ENCODE measurements at places on chromosomes 11 and 22.

DNA sequence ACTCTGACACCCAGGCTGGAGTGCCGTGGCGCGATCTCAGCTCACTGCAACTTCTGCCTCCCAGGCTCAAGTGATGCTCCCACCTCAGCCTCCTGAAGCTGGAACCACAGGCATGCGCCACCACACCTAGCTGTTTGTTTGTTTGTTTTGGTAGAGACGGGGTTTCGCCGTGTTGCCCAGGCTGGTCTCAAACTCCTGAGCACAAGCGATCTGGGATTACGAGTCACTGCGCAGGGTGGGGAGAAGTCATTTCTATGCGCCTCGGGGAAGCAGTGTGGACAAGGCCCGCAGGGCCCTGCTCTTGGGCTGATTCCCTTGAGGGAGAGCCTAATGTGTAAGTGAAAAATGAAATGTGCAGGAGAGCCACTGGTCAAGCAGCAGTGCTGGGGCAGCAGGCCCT lies 19.6 kb upstream of the SEPTIN5 start:
- DNase-seq = no peak

- DNase-seq = no peak
These were observed 120.2 kb upstream of the SNX19 start for GRCh38 chr11:131036514-131036913.

DNA sequence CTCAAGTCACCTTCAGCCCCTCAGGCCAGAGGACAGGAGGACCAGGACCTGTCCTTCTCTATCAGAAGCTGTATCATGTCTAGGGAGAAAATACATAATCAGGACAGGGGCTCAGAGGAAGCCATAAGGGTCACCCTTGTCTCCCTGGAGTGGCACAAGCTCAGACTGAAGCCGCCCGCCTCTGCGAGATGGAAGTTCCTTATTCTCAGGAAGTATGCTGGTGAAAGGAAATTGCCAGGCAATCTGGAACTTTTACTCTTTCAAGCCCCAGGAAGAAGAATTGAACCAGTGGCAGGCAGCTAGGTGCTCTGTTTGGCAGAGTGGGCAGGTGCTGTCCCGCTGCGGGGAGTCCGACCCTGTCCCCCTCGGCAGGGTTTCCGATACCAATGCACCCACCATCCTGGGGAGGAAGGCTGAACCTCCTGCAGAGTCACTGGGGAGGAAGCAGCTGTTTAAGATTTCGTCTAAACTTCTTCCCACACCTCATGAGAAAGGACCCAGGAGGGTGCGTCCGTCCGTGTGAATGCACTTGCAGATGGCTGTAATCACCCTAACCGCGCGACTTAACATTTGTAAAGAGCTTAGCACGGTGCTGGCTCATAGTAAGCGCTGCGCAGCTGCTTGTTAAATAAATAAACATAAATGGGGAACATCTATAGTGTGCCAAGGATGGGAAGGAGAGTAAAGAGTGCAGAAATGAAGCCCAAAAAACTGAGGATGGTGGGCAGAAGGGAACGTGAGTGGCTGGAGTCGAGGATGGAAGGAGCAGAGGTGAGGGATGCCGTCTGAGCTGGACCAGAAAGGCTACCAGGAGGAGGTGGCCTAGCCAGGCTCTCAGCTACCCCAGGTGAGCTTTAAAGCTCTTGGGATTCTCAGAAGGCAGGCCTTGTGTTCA lies 5.0 kb upstream of the ANO1 start:
- DNase-seq = no peak

DNA sequence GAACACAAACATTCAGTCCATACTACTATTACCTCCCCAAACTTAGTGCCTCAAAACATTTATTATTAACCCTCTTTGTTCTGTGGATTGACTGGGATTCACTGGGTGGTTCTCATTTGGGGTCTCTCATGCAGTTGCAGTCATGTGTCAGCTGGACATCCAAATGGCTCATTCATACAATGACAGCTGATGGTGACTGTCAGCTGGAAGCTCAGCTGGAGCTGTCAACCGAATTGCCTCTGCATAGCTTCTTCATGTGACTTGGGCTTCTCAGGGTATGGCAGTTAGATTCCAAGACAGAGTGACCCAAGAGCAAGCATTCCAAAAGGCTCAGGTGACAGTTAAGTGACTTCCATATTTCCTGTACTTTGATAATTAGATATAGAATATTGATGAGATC lies 85.2 kb downstream of the CCDC34 start:
- no peak for DNase-seq

DNA sequence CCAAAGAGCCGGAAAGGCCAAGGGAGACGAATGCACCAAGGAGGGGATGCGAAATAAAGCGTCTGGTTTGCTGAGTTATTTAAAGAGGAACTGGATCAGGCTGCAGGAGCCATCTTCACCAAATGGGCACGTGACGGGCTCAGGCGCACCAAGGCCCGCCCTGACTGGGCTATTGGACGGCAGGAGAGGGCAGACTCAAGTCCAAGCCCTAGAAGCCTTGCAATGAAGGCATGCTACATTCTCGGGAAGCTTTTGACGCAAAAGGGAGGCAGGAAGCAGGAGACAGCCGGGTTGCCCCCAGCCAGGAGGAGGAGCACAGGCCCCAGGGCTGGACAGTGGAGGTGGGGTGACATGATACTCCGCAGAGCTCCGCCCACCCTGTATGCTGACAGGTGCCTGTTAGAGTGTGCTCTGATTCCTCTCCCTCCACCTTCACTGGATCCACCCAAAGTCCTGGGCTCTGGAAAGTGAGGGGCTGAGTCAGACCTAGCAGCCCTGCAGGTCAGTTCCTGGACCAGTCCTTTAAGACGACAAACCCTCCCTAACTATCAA lies 41.5 kb upstream of the BID start:
- no peak for DNase-seq

- DNase-seq = no peak
These were observed 25.7 kb upstream of the CHKA start for GRCh38 chr11:68146704-68147474.

DNA sequence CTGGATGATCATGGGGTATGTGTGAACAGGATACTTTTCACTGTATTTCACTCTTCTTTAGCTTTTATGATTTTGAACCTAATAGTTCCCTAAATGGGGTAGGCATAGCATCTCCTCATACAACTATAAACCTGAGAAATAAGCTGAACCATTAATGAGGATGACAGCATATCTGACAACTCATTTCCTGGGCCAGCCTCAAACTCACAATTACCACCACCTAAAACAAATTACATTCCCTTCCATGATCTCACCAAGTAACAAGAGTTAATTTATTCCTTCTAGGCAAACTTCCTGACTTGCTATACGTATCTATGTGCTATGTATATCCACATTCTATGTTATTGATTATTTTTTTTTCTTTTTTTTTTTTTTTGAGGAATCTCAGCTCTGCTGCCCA lies 23.0 kb downstream of the SIK3 start:
- DNase-seq = no peak

- DNase-seq = no peak
These were observed 9.2 kb downstream of the MYO18B start for GRCh38 chr22:25751174-25751581.

DNA sequence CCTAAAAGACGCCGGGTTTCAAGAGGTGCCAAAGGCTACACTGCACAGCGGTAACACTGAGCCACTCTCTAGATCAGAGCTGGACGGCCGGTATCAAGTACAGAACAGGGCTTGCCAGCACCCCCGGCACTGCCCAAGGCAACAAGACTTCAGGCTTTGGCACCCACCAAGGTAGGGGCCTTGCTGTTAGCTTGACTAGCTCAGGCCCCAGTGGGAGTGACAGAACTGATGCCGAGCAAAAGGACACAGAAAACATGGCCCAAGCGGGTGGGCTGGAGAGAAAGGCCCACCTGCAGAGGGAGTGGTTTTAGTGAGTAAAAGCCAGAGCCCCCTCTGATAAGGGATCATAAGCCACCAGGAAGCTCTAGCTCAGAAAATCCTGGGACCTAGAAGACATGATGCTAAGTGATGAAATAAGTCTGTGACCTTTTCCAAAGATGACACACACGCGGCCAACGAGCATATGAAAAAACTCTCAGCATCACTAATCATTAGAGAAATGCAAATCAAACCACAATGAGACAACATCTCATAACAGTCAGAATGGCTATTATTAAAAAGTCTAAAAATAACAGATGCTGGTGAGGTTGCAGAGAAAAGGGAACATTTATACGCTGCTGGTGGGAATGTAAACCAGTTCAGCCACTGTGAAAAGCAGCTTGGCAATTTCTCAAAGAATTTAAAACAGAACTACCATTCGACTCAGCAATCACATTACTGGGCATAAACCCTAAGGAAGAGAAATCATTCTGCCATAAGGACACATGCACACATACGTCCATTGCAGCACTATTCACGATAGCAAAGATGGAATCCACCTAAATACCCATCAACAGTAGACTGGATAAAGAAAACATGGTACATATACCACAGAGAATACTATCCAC lies 12.9 kb downstream of the EHD1 start:
- no peak for DNase-seq

All from T-helper 2 cell (primary cell).